SHP77 (cell line): ENCODE measurements at places on chromosomes 6 and 20.

DNA sequence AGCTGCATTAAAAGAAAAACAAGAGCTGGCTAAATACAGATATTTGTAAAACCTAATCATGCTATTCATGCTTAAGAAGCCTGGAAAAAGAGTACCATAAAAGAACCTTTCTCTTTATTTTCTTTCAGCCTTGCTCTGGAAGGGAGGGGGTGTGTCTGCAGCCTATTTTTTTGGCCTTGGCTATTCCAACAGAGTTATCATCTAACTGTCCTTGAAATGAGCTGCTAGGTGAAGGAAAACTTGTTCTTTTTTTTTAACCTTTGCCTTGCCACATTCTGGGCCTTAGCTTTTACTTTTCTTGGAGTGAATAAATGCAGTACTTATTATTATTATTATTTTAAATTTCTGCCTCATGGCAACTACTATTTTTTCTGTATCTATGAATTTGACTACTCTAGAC lies 224.9 kb upstream of the SYNCRIP start:
- no peak for DNase-seq

- DNase-seq: no peak
Observed at GRCh38 chr6:125273965-125274364, 27.8 kb downstream of the HDDC2 start.

- DNase-seq: peak; percentile 45
Observed at GRCh38 chr6:68559070-68559469, 76.0 kb upstream of the ADGRB3 start.

DNA sequence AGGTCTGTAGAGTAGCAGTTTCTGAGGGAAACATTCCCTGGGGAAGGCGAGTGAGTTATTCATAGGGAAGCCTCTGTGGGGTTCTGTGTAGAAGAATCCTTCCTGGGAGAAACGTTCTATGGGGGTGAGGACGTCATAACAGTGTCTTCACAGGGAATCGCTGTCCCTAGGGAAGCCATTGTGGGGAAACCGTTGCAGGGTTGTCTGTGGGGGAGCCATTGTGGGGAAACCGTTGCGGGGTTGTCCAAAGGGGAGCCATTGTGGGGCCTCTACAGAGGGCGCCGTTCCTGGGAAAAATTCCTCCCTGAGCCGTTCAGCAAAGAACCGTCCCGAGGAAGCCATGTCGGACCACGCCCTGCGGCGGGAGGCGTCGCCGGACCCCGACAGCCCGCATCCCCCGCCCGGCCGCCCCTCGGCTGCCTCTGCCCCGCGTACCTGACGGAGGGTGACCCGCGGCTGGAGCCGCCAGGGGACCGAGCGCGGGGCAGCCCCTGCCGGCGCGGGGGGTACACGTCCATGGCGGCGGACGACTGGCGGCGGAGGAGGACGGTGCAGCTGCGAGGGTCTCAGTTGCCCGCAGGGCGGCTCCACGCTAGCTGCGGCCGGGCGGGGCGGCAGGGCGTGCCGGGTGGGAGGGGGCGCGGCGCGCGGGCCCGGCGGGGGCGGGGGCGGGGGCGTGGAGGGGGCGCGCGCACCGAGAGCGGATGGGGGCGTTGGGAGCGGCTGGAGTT lies at the start of gene DNAAF9:
DNAAF9 (minus strand) TSS at position 630 of the 731 bp plus-strand sequence; CDS start at position 518, 112 bp downstream.
- DNase-seq: no peak

DNA sequence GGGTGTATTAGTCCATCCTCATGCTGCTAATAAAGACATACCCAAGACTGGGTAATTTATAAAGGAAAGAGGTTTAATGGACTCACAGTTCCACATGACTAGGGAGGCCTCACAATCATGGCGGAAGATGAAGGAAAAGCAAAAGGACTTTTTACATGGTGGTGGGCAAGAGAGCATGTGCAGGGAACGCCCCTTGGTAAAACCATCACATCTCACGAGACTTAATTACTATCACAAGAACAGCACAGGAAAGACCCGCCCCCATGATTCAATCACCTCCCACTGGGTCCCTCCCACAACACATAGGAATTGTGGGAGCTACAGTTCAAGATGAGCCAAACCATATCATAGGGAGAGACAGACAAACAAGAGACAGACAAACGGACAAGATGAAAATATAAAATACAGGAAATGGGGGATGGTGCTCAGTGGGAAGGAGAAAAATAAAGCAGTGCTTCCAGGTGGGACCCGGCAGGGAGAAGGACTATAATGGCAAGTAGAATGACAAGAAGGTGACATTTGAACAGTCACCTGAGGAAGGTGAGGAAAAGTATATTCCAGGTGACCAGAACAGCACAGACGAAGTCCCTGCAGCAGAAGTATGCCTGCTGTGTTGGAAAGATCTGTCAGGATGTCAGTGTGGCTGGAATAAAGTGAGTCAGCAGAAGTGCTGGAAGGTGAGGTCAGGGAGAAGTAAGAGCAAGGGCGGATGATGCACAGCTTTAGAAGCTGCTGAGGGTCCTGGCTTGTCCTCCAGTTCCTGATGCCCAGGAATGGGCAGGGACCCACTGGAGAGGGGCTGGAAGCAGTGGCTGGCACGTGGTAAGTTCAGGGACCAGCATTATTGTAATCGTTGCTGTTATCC lies 61.1 kb downstream of the SLC2A10 start:
- DNase-seq: no peak

- DNase-seq: no peak
Observed at GRCh38 chr20:37336369-37337207, 9.4 kb upstream of the SRC start.

DNA sequence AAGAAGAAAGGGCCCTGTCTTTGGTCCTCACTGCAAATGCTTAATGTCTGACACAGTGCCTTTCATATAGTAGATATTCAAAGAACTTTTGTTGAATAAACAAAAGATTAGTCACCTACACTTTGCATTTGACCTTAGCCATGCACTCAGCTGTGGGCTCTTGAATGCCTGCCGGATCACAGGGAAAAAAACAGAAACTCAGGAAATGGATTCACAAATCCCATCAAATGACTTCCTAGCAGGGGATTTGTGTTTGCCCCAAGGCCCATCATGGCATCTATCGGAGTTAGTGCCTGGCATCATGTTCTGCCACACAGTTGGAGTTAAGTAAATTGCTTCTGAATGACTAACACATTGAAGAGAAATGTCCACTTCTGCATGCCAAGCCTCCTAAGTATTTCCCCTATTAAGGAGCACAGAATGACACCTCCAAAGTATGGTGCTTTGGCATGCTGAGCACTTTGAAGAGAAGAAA lies 72.3 kb upstream of the DST start:
- DNase-seq: peak; percentile 6

DNA sequence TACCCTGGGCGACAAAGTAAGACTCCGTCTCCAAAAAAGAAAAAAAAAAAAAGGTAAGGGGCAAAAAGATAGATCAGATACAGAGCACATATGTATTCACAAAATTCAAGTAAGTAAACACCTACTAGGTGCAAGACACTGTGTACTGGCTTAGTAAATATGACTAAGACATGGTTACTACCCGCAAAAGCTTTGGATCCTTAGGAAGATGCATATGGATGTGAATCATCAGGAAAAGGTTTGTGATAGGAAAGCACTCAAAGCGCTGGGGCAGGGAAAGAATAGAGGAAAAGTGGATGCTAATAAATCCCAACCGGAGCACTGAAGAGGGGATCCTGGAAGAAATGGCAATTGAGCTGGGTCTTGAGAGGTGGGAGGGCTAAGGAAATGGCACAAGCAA lies 118.8 kb upstream of the FAM184A start:
- no peak for DNase-seq

GRCh38 chr6:43860285-43860684 lies 90.3 kb downstream of the VEGFA start:
- no peak for DNase-seq

GRCh38 chr6:65786815-65787214 lies 79.8 kb upstream of the EYS start:
- DNase-seq: no peak

- DNase-seq: no peak
Observed at GRCh38 chr6:281469-282103, 10.7 kb upstream of the DUSP22 start.

DNA sequence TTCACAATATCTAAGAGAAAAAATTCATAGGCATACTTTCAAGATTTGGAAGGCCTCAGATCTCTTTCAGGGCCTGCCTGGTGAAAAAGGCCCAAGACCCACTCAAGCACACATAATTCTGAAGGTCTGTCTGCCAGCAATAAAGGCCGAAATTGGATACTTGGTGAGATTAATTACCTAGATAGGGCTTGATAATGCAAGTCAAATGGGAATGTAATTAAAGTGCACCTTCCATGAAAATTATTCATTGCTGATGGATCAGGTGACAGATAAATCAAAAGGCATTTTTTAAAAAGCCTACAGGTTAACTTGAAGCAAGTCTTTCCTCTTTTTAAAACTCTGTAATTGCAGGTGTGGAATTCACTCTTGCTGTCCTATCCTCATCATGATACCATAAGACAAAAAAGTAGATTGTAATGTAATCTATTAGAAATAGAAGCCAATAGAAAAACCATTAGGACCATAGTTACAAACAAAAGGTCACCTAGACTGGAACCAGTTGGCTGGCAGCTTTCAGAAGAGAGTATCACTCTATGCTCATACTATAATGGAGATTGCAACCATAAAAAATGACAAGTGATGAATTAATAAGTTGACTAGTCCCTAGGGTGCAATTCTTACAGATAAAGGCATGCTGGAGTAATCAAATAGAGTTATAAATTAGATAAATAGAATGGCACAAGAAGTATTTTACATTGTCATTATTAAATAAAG lies 77.3 kb downstream of the EPHA7 start:
- DNase-seq: no peak

DNA sequence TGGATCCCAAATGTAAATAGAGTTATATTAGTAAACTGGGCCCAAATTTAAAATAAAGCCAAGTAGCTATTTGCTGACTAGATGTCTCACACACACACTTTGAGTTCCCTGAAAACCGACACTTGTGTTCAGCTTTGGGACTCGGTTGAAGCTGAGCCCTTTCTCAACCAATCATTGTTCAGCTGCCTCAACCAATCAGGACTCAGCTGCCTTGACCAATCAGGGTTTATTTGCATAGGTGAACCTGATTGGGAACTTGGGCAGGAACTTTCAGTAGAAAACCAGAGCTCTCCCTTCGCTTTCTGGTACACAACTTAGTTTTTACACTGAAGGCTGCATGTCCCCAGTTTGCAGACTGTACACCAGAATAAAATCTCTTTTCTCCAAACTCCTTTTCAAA lies 301.7 kb downstream of the FOXA2 start:
- DNase-seq: no peak

- DNase-seq: no peak
Observed at GRCh38 chr20:53660947-53661381, 67.3 kb upstream of the ZNF217 start.

DNA sequence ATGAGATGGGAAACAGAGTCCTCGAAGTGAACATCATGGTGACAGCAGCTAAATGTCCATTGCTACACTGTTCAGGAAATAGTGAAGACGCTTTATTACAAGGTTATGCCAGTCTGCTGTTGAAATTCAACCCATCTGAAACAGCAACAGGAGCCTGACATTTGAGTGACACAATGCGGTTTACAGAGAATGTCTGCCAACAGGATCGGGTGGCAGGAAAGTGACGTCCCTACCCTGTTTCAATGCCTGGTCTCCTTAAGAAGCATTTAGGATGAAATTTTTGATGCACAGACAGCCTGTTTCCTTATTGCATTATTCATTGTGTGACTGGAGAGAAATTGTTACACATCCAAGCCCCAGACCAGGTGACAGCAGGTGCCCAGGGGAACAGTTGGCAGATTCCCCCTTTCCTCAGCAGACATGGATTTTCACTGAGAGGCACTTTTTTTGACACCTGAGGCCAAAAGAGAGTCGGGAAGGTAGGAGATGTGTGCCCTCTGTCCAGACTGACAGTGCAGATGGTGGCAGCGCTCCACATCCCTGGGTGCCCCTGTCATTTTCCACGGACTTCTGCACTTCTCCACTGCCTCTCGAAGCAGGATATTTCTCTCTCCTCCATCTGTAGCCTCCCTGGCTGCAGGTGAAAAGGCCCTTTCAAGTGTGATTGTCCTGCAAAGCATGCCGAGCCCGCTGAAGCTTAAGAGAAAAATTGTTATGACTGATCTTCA lies 87.9 kb downstream of the BFSP1 start:
- no peak for DNase-seq
